ENCODE measurements at places on chromosomes 2 and 18.
A peak's percentile ranks its signal among the peaks of the same experiment; 100 is the strongest.

DNA sequence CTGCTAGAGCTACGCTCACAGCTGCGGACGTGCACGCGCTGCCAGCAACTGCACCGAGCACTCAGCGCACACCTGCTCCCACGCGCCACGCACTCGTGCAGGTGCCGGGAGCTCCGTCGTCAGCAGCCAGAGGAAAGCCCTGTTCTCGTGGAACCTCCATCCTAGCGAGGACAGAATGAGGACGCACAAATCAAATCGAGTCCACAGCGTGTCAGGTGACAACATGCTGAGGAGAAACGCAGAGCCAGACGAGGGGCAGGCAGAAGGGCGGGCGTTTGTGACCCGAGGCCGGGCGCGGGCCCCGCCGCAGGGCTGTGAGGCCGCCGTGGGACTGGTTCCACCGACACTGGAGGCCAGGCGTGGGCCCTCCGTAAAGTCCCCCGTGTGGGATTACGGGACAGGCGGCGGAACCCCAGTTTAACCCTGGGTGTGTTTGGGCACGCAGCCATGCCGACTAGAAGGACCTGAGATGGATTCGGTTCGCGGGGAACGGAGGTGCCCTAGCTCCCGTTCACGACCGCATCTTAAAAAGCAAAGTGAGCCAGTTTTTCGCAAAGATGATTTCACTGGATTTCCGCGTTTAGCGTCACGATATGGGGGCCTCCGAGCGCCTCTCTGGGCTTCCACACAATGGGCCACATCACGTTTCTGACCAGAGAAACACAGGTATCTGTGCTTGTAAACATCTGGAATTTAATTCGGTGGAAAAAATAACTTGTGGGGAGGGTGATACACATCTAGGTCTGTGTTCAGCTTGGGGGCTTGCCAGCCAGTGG, 26.9 kb upstream of the ALKAL2 start:
- no peak for DNase-seq

DNA sequence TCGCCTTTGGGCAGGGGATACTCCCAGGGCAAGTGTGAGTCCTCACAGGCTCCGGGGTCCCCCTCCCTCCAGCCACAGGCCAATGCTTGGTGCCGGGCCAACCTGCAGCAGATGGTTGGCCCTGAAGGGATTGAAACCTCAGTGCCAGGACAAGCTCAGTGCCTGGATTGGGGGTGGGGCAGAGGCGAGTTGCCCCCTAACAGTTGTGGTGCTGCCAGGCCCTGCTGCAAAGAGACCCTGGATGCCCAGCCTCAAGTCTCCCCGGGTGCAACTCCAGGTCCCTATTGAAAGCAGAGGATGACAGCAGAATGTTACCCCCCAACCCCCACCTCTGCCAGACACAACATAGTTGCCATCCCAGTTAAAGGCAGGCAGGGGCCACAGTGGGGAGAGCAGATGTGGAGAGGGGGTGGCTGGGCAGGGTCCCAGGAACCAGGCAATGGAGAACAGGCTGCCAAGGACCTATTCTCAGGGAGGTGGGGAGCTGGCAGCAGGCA, 9.5 kb upstream of the RNF103 start:
- peak; percentile 56 for DNase-seq

DNA sequence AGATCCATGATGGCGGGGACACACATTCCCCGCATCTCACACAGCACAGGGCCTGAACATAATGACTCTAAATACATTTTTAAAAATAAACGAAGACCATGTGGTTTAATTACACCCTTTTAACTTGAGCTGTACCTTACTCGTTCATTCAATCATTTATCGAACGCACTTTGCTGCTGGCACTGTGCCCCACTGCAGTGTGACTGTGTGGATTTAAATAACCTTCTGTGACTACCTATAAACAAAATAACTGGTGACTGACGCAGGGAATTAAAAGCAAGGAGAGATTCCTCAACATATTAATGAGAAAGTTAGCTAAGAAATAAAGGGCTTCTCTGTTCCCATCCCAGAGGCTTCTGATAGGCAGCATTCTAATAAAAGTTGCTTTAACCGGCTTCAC, 10.9 kb upstream of the FZD7 start:
- no peak for DNase-seq

GRCh38 chr2:36677996-36678605, 18.4 kb upstream of the VIT start:
- no peak for DNase-seq

DNA sequence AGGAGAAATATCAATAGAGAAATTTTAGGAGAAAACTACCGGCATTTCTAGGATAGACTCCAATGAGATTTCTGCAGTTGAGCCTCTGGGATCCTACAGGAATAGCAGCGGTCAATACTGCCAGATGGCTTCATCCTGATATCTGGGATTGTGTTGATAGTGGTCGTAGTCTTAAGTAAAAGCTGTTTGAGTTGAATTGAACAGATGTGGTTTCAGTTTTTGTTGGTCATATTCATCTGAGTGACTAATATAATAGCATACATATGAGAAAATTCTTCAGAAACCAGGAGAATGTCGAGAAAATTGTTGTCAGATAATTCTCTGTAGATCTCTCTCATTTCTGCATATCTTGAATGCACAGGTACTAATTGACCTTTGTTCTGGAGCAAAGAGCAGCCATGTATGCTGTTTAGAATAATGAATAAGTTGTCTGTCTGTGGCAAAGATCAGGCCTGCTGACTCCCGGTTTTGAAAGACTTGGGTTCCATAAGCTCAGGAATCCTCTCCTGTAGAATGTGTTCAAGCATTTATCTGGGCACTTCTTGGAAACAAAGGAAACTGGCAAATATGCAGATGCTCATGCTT, 288.1 kb downstream of the TMX3 start:
- DNase-seq: no peak

DNA sequence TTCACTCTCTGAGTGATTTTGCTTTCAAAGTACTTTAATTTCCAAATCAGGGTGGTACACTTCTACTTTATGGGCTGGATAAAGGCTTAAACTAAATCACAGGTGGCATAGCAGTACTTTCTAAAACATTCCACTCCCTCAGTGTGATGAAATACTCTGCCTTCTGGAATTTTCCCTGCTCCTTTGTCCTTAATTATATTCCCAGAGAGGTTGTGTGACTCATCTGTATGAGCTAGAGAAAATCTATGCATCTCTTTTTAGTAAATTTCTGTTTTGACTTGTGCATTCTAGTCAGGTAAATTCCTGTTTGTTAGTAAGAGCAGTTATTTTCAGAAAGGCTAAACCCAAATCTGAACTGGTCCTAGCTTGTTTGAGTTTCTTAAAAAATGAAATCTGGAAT, 29.0 kb upstream of the PLA2R1 start:
- DNase-seq: no peak

- no peak for DNase-seq
These were observed 131.5 kb upstream of the PGAP1 start for GRCh38 chr2:197057959-197058358.

GRCh38 chr18:49055754-49056172, 105.0 kb upstream of the SMAD7 start:
- DNase-seq: peak; percentile 21
